Esophagus muscularis mucosa (tissue), 4 donors: ENCODE measurements at places on chromosomes 2 and 18.

DNA sequence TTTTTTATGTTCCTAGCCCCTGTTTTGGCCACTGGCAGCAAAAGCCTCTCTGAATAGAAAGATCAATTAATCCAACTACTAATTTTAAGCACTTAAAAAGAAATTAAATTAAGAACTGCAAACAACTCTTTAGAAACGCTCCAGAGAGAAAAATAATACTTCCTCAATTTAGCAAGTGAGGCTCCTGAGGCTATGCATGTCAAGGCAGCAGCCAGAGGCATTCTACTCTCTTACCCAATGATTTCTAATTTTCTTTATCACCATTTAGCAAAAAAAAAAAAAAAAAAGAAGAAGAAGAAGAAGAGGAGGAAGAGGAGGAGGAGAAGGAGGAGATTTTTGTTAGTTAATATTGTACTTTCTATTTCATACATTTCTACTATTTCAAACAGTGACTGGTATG is 68.5 kb downstream of the TMEM237 start:
- no peak for DNase-seq

DNA sequence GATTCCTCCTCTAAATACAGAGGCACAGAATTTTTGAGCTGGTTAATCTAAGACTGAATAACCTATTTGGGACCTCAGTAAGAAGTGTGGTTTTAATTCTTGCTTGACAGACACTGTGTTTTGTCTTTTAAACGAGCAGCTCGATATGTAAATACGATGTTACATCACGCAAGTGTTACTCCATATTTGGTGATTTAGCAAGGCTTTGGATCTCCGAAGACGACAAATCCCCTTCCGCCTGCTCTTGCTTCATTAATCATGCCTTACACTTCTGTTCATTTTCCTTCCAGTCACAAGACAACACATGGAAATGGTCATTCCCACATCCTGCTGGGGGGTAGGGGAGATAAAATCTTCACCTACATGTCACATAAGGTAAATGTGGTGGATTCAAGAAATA is 9.4 kb downstream of the BCL11A start:
- no peak for DNase-seq

DNA sequence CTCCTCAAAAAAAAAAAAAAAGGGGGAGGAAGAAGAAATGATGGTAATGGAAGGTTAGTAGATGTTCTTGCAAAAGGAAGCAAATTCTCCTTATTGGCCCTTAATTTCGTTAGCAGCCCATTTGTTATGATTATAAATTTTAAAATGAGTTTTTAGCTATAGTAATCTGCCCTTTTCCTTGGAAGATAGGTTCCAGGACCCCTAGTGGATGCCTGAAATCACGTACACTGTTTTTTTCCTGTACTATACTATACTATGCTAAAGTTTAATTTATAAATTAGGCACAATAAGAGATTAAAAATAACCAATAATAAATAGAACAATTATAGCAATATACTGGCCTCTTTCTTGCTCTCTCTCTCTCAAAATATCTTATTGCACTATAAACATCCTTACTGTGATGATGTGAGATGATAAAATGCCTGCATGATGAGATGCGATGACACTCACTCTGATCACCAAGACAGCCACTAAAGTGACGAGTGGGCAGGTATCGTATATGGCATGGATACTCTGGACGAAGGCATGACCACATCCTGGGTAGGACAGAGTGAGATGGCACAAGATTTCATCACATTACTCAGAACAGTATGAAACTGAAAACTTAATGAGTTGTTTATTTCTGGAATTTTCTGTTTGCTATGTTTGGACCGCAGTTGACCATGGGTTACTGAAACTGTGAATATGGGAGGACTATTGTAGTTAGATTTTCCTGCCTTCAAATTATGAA is 87.2 kb downstream of the KCTD18 start:
- no peak for DNase-seq

DNA sequence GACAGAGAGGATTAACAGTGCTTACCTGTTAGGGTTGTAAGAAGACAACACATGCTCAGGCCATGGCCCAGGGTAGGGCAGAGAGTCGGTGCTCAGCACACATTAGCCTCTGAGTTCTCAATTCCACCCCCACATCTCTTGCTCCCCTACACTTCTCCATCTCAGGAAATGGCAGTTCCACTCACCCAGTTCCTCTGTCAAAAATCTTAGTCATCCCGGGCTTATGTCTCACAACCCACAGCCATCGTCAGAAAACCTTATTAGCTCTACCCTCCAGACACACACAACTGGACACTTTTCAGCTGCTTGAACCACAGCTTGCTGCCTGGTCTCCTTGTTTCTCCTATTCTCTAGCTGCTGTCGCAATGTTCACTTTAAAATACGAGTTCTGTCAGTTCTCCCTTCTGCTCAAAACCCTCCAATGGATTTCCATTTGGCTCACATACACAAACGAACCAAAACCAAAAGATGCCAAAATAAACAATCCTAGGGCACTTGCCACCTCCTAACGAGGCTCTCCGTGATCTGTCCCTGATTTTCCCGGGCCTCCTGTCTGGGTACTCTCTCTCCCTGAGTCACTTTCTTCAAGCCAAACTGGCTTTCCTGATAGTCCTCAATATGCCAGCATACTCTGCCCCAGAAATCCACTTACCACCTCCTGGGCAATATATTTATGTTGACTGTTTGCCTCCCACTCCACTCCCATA is 89.7 kb downstream of the KCTD1 start:
- peak; percentile 84 for DNase-seq

GRCh38 chr2:98924910-98925309 is 11.1 kb downstream of the CRACDL start:
- DNase-seq, result no peak
